ENCODE measurements at places on chromosomes 11 and 22. TPM values are rescaled to one million over a fixed set of nuclear protein-coding genes. Genes with fewer than 3 reads are reported as not detected.

DNA sequence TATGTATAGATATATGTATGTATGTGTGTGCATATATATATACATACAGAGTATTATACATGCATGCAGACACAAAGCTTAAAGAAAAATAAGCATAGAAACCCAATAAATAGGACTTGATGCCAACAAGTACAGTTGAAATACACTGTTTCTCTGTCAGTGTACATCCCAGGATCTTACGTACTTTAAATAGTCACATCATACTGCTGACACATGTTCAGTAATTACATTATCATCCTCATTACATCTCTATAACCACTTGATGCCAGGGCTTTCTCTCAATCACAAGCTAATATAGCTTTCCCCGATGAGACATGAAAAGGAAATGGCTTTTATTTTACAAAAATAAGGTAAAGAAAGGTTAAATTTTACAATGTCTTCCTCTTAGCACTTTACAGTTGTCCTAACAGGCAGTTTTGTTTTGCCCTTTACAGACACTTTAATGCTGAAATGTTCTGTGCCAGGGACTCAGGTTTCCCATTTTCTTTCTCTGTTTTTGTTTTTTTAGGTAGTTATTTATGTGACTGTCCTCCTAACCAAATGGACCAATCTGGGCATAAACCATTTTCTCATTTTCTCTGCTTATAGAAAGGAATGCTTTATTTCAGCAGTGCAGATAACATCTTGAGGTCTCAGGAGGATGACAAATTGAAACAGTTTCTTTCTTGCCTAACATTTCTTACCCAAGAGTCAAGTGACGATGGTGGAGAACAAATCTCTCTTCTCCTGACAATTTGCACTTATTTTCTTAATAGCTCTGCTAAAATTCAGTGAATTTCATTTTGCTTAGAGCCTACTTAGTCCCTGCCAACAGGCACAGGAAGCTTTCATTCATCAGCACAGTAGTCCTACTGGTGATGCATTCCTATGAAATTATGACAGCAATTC is 350.2 kb downstream of the TTC28 start:
- no peak for DNase-seq

DNA sequence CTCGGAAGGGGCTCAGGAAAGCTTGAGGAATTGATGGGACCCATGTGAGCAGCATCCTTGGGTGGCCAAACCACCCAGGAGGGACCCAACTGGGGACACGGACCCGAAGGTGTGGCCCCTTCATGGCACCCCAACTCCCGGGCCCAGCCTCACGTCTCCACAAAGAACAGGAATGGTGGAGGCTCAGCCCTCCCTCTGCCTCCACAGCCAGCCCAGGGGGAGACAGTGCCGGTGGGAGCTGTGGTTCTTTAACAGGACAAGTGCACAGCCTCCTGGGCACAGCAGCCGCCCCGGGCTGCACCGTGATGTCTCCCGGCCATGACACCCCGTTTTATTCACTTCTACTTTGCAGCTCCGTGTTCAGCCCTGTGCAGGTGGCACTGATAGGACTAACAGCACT is 587.2 kb downstream of the BRD1 start:
- no peak for DNase-seq

DNA sequence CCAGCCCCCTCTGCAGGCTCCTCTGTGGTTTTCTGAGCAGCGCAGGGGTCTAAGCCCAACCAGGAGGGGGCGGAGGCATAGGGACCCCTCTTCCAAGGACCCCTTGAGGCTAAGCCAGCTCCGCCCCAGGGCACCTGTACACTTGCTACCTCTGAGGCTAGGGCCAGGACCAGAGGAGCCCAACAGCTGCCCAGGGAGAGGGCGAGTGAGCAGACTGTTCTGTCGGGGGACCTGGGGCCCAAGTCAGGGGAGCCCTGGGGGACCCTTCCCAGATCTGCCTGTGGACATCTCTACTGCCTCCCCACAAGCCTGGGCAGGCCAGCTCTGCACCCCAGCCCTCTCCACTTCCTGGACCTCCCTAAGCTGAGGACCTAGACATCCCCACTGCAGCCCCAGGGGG is 1.8 kb downstream of the B4GALNT4 start:
- no peak for DNase-seq

The LRRC56 gene
- 0.17 TPM for total RNA-seq

DNA sequence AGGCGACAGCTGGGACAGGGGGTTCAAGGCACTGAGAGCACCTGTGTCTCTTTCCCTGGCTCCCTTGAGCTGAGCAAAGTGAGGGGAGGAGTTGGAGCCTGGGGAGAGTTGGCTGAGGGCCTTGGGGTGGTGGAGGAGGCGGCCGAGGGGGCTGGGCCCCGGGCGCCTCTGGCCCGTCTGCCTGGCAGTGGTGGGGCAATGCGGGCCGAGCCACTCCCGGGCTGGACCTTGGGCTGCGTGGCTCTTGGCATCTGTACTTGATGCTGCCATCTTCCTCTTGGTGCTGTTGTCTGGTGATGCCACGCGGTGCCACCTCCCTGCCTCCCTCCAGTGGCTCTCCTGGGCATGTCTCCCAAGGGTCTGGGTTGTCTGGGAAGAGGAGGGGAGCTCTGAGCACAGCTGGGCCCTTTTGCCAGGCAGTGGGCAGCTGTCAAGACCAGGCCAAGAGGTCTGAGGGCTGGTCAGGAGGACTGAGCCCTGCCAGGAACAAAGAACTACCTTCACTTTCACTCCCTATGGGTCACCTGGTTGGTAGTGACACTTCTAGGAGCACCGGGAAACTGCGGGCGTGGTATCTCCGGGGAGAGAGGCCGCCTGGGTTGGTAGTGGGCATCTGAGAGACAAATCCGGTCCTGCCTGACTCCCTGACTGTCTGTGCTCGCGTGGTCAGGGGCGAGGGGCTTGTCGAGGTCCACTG is 1.3 kb downstream of the GRIK4 start:
- DNase-seq = no peak

GRCh38 chr11:126058105-126058874 is 4.4 kb downstream of the CDON start:
- DNase-seq = no peak

The PRMT3 gene
- total RNA-seq = 16.3 TPM

GRCh38 chr11:128796270-128796669 is 70.8 kb downstream of the KCNJ1 start:
- no peak for DNase-seq

The OPCML gene
- total RNA-seq = 0.07 TPM

GRCh38 chr11:19820100-19820499 is 107.5 kb downstream of the NAV2 start:
- DNase-seq = no peak

GRCh38 chr11:34594603-34595002 is 26.3 kb upstream of the EHF start:
- DNase-seq = no peak

GRCh38 chr11:117070016-117070415 is 28.2 kb downstream of the SIK3 start:
- no peak for DNase-seq

DNA sequence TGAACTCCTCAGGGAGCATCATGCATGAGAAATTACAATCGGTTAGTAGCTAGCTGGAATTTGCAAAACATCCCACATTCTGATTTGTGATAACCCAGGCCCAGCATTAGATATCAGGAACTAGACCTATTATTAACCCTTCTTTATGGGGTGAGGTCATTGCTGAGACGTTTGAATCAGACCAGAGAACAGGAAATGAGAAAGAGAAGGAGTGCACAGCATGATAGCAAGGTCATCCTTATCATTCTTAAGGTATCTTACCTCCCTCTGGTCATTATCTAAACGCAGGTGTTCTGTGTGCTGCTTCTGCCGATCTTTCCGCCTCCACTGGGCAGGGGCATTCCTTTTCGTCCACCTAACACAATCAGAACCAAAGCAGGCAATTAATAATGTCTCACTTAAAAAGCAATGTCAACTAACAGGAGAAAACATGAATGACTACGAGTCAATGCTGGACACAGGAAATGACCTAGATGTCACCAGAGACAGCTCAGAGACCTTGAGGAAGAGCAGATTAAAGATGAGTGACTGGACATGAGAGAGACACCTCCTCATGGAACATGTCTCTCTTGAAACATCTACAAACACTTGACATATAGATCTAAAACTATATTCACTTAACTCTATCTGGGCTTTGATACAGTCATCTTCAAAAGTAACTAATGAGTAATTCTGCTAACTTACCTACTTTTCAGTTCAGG is 78.3 kb upstream of the SCUBE2 start:
- DNase-seq = no peak

- no peak for DNase-seq
Observed at GRCh38 chr22:49850021-49850911, 3.4 kb upstream of the ZBED4 start.

The CHKB gene
- total RNA-seq = 39.9 TPM

The HTR3B gene
- total RNA-seq = not detected

DNA sequence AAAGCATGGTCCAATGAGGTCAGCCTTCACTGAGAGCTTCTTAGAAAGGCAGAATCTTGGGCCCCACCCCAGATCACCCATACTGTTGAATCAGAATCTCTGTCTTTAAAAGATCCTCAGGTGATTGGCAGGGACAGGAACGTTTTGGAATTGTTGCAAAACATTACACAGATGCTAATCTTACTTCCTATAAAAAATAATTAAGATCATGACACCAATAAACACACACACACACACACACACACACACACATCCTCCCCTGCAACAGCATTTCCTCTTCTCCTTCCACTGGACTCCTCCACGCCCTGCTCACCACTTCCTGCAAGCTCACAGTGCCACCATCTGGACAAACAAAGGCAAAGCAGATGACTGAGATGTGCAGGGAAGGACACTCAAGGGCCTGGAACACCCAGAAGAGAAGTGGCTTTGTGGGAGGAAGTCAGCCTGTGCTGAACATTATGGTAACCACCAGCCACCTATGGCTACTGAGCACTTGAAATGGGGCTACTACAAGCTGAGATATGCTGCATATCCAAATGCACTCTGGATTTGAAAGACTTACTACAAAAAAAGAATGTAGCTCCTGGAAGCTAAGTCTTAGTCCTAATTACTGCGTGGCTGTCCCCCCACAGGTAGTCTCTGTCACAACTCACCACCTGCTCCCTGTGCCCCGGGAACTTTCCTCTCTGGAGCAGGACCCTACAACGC is 65.6 kb downstream of the BTG4 start:
- peak; percentile 48 for DNase-seq

The SYT7 gene
- 18.6 TPM for total RNA-seq

GRCh38 chr22:41844036-41844435 is 11.1 kb downstream of the SREBF2 start:
- no peak for DNase-seq

DNA sequence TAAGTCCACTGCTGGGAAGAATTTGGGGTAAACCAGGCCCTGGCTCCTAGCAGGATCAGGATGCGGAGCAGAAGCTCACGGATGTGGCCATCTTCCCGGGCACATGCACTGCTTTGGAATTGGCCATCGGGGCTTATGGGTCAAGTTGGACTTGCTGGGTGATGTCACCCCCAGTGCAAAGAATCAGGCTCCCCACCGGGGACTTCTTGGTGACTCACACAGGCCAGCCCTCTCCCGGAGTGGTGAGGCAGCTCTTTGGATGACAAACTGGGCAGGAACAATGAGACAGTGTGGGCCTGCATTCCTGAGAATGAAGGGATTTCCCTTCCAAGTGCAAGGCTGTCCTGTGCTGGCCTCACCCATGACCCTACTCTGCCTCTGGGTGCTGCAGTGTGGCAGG is 128.8 kb upstream of the ANO1 start:
- DNase-seq = no peak

The OR8G1 gene
- total RNA-seq = not detected

The RAB38 gene
- total RNA-seq = not detected

DNA sequence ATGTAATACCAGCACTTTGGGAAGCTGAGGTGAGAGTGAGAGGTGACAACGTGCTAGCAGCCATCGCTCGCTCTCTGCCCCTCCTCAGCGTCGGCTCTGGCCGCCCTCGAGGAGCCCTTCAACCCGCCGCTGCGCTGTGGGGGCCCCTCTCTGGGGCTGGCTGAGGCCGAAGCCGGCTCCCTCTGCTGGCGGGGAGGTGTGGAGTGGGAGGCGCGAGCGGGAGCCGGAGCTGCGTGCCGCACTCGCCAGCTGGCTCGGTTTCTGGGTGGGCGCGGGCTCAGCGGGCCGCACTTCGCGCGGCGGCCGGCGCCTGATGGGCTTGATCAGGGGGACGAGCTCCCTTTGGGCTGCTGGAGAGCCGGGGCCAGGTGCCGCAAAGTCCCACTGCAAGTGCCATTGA is 98.9 kb upstream of the UBASH3B start:
- peak; percentile 14 for DNase-seq

The SOX6 gene
- 15.9 TPM for total RNA-seq

DNA sequence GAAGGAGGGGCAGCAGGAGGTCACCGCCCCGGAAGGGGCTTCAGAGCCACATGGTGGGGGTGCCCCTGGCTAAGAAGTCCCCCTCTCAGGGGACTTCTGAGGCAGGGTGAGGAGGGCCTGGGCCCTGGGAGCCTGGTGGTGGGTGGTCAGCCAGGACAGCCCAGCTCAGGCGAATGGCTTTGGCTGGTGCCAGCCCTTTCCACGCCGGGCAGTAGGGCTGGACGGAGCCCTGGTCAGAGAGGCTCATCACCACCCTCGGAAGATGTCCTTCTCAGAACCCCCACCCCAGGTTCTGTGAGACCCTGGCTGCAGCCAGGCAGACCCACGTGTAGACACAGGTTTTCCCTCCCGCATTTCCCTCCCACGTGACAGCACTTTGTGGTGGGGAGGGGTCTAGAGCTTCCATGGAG is 35.9 kb downstream of the OSBPL5 start:
- DNase-seq = no peak

DNA sequence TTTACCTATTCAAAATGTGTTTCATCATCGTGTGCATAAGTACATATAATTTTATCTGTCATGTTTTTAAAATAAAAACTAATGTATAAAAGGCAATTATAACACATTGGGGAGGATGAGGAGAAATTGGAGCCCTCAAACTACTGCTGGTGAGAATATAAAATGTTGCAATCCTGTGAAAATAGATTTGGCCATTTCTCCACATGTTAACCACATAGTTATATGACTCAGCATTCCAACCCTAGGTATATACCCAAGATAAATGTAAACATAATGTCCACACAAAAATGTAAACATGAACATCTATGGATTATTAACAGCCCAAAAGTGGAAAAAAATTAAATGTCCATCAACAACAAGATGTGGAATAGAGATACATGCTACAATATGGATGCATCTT is 928.0 kb upstream of the FAT3 start:
- no peak for DNase-seq

- no peak for DNase-seq
Observed at GRCh38 chr22:32572741-32573500, 98.3 kb downstream of the FBXO7 start.

The ADSL gene
- 57.0 TPM for total RNA-seq

DNA sequence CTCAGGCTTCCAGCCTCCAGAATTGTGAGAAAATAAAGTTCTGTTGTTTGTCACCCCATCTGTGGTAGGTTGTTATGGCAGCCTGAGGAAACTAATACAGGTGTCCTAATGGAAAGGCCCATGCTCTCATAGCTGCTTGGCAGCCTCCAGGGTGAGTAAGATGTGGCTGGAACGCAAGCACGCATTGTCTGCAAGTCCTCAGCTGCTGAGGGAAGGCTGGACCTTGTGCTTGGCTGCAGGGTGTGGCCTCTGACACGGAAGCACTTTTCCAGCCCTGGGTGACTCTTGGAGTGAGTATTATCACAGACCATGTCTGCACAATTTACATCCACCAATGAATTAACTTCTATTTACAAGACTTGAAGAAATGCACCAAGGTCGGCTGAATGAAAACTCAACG is 44.4 kb upstream of the BARX2 start:
- no peak for DNase-seq

Measured in heart right ventricle (tissue), 16 donors.